Activated T-helper 17 cell treated with anti-CD3 and anti-CD28 coated beads, Interleukin-2, amount 50 U/mL, for 72 hours (primary cell): ENCODE measurements at places on chromosomes 5 and 9. TPM values are rescaled to one million over a fixed set of nuclear protein-coding genes. Genes with fewer than 3 reads are reported as not detected.

GRCh38 chr5:10387690-10388089 is 34.2 kb downstream of the MARCHF6 start:
- ATAC-seq, result no peak

DNA sequence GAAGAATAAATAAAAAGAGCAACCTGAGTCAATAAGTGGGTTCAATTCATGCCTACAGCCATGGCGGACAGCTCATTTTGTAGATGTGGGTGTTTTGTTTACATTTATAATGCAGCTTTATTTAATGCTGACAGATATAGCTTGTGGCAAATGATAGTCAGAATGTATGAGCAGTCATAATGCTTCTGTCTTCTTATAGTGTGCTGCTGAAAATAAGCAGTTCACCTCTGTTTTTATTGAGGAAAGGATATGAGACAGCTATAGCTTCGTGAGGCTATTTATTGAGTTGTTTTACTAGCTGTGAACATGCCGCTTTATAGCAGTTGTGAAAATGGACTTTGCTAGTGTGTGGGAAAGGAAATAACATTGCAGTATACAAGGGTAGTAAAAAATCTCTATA is 147.4 kb downstream of the PBX3 start:
- ATAC-seq, result no peak

TNFSF15 gene
- not detected for total RNA-seq

CCDC192 gene
- not detected for total RNA-seq

DNA sequence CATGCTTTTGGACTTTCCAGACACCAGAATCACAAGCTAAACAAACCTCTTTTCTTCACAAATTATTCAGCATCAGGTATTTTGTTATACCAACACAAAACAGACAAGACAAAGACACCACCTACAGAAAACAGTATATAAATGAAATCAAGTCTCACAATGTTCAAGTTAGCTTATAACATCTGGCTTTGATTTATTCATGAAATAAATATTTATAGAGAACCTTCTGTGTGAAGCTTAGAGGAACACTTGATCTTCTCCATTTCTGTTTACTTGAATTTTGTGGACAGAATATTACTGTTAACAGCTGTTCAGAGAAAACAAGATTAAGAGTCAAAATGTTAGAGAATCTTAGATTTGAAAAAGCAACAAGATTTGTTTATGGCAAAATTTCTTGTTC is 137.4 kb upstream of the PRR16 start:
- no peak for ATAC-seq

DNA sequence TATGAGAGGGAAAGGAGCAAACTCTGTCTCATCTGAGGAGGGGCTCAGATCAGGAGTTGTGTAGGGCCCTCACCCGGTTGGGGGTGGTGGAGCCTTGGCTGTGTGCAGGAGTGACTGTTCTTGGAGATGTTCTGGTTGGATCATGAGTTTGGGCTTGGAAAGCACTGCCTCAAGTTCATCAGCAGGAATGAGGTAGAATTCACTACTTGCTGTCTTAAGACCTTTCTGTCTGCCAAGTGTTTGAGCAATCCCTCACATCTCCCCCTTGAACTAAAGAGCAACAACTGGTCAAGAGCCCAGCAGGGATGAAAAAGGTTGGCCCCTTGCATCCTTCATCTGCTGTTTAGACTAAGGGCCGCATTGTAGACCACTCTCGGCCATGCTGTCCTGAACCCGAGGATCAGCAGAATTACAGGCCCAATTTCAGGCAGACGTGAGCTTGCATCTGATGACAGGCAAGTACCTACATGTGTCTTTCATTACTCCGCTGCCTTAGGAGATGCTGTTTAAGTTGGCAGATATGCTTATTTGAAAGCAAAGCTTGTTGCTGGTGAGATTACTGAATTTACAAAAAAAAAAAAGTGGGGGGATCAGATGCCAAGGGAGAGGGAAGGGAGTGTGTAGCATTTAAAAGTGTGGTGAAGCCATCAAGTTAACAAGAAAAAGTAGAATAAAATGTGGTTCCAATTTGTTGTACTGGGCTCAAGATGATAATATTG is 36.4 kb downstream of the PIK3R1 start:
- ATAC-seq, result no peak

GRCh38 chr5:21145376-21145775 is 1157.4 kb upstream of the CDH18 start:
- no peak for ATAC-seq

- ATAC-seq, result no peak
These were observed 259.6 kb downstream of the CDH12 start for GRCh38 chr5:22593592-22593991.

CNTRL gene
- 58.9 TPM for total RNA-seq

GRCh38 chr9:88540251-88540763 is 5.3 kb downstream of the NXNL2 start:
- no peak for ATAC-seq

GRCh38 chr5:126490167-126490940 is 67.1 kb downstream of the GRAMD2B start:
- ATAC-seq, result no peak

- no peak for ATAC-seq
These were observed 46.6 kb upstream of the C5orf58 start for GRCh38 chr5:170186156-170186555.

RAB3C gene
- total RNA-seq, result not detected

VLDLR gene
- 10.9 TPM for total RNA-seq

CCDC127 gene
- total RNA-seq, result 6.4 TPM

GIN1 gene
- 8.5 TPM for total RNA-seq

DNA sequence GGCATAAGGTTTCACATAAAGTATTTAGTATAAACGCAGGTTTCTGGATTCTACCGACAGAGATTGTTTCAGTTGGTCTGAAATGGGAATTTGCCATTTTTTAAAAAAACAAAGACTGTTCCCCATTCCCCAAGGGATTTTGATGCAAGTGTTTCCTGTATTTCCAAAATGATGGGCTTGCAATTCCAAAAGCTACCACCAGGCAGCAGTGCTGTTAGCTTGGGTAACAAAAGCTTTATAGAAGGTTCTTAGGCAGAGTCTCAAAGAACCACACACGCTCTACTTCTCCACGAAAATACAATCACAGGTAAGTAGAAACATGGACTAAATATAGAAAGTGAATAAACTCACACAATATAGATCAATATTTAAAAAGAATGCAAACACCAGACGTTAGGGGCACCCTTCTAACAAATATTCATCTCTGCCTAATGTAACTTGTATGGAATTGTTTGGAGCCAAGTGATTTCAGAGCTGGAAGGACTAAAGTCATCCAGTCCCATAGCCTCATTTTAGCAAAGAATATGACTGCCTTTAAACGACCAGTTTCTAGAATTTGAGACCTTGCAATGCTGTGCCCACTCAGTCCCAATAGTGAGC is 154.3 kb downstream of the SPOCK1 start:
- no peak for ATAC-seq

DNA sequence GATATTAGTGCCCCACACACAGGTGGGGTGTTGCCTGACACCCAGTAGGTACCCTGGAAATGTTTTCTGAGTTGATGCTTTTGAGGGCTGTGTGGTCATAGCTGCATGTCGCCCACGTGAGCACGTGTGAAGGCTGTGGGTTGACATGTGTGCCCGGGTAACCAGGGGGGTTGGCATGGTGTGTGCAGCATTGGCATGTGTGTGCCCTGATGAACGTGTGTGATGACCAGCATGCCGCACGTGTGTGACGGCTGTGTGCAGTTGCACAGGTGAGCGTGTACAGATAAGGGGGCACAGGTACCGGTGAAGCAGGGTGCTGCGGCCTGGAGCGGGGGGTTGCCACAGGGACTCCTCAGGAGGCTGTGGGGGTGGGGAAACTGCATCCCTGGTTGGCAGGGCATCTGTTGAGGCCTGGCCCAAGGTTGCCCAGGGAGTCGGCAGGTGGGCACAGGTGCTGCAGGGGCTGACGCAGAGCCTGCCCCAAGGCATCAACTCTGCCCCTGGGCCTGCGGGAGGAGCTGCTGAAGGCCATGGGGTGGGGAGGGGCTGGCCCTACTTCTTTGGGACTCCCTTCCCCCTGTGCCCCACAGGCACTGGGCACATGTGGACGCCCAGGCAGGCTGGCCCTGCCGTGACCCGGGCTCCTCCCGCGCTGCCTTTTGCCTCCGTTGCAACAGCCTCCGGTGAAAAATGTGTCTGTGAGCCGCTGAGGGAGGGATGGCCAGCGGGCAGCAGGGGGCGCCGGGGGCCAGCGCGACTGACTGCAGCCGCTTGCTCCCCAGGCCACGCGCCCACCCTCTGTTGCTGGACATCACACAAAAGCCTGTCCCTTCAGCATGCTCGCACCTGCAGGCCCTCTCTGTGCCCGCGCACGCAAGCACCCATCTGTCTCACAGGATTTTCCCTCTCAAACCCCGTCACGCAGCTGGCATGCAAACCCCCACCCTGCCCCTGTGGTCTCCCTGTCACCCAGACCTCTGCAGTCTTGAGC is 2.2 kb downstream of the UNC5A start:
- ATAC-seq, result no peak

DNA sequence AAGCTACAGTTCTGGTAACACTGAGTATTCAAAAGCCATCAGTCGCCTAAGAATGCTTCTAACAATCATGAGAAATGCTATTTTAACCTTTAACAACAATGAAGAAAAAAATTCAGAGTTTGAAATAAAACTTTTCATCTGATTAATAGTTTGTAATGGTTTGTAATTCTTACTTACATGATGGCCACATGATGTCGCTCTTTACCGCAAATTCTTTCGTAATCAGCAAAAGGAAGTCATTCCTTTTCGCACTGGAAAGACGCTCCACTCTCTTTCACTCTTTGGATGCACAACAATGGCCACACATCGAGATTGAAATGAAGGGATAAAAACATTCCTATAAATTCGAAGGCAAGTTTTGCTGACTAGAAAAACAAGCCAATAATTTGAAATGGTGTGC is at the start of gene PCDHA7:
Gene PCDHA7, plus strand, starts transcription at position 277 of the 400 bp plus-strand sequence. Its CDS starts 115 bp downstream, at position 392.
- no peak for ATAC-seq

- no peak for ATAC-seq
These were observed 18.3 kb downstream of the RICTOR start for GRCh38 chr5:39055768-39056398.

GRXCR2 gene
- total RNA-seq, result not detected

DNA sequence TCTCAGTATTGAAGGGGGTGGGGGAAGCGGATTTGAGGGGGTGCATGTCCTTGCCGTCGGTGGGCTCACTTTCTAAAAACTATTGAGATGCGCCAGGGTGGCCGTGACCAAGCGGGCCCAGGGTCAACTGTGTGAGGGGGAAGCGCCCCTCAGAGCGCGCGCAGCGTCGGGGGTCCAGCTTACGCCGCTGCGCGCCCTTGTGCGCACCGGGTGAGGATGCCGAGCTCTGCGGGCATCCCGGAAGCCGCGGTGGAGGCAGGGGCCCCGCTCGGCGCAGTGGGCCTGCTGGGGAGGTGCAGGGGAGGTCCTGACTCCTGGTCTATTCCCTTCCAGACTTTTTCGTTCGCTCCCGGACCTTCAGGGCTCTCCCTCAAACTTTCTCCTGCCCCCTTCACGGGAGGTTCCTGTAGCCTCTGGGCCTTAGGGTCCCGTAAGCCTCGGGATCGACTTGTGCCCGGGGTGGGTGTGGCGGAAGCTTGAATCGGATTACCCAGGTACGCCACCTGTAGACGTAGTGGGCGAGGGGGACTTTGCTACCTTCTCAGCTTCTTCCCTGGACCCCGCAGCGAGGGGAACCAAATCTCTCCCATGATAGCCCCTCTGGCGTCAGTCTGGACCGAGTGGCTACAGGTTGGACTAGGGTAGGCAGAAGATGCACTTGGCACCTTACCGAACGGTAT is 2.5 kb upstream of the PRDM6 start:
- ATAC-seq, result no peak

GRCh38 chr5:164868761-164869160 is 1363.3 kb downstream of the MAT2B start:
- no peak for ATAC-seq

DNA sequence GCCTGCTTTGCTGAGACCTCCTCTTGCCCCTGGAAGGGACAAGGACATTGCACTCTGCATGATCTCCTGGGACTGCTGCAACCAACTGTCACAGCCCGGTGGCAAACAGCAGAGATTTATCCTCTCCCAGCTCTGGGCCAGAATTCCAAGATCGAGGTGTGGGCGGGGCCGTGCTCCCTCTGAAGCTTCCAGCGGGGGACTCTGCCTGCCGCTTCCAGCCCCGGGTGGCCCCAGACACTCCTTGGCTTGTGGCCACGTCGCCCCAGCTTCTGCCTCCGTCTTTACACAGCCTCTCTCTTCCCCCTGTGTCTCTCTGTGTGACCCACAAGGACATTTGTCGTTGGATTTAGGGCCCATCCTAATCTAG is 67.1 kb downstream of the COL5A1 start:
- ATAC-seq, result no peak

RECK gene
- total RNA-seq, result 5.4 TPM

PLAC8L1 gene
- total RNA-seq, result 0.45 TPM

- no peak for ATAC-seq
These were observed 76.2 kb upstream of the SLC1A3 start for GRCh38 chr5:36530215-36530614.

GRCh38 chr5:139862313-139862712 is 66.7 kb downstream of the PSD2 start:
- ATAC-seq, result peak; percentile 52
